ENCODE measurements at places on chromosomes 1 and 21.
A peak's percentile ranks its signal among the peaks of the same experiment; 100 is the strongest.

- H3K36me3 ChIP-seq: no peaks in the 10 kb centered on the region
- peak overlapping the region; percentile 5 for H3K27ac ChIP-seq
- H3K4me1 ChIP-seq: peaks cover 5% of the 10 kb centered on the region
These were observed 169.9 kb downstream of the LRRC7 start for GRCh38 chr1:69737527-69738185.

- H3K36me3 ChIP-seq: no peaks in the 10 kb centered on the region
- DNase-seq: no peak
- peaks cover 11% of the 10 kb centered on the region for H3K4me1 ChIP-seq
- no peak overlapping the region for H3K4me3 ChIP-seq
These were observed 290.2 kb downstream of the LRRC40 start for GRCh38 chr1:69914976-69915765.

GRCh38 chr21:41777951-41778815 lies 11.3 kb upstream of the RIPK4 start:
- peak; percentile 90 for DNase-seq
- H3K4me3 ChIP-seq: no peak overlapping the region
- H3K27me3 ChIP-seq: no peaks in the 10 kb centered on the region
- no peaks in the 10 kb centered on the region for H3K36me3 ChIP-seq
- H3K4me1 ChIP-seq: no peaks in the 10 kb centered on the region

GRCh38 chr1:21114431-21114830 lies 62.3 kb downstream of the EIF4G3 start:
- no peak overlapping the region for H3K27ac ChIP-seq
- H3K36me3 ChIP-seq: no peaks in the 10 kb centered on the region
- no peak overlapping the region for H3K4me3 ChIP-seq
- no peak for DNase-seq

GRCh38 chr1:167905182-167905581 lies 8.8 kb downstream of the ADCY10 start:
- DNase-seq: no peak
- H3K27ac ChIP-seq: no peak overlapping the region
- H3K4me1 ChIP-seq: no peaks in the 10 kb centered on the region
- no peaks in the 10 kb centered on the region for H3K36me3 ChIP-seq
- no peaks in the 10 kb centered on the region for H3K27me3 ChIP-seq

GRCh38 chr21:43922949-43923348 lies 57.9 kb downstream of the AGPAT3 start:
- no peaks in the 10 kb centered on the region for H3K4me1 ChIP-seq
- no peaks in the 10 kb centered on the region for H3K27me3 ChIP-seq
- H3K36me3 ChIP-seq: no peaks in the 10 kb centered on the region
- H3K27ac ChIP-seq: no peak overlapping the region

GRCh38 chr1:119209596-119210295 lies 69.3 kb upstream of the WARS2 start:
- no peaks in the 10 kb centered on the region for H3K27me3 ChIP-seq
- no peaks in the 10 kb centered on the region for H3K4me1 ChIP-seq
- H3K4me3 ChIP-seq: no peak overlapping the region
- DNase-seq: no peak
- no peak overlapping the region for H3K27ac ChIP-seq
- H3K36me3 ChIP-seq: no peaks in the 10 kb centered on the region

DNA sequence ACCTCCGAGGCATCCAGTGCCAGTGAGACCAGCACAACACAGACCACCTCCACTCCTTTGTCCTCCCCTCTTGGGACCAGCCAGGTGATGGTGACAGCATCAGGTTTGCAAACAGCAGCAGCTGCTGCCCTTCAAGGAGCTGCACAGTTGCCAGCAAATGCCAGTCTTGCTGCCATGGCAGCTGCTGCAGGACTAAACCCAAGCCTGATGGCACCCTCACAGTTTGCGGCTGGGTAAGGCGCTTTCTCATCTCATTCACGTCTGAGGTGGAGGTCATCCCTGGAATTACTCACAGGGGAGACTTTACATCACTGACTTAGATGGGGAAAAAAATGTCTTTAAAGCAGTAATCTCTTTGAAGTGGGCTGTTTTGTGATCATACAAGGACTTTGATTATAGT lies 106.3 kb downstream of the CD247 start:
- H3K27me3 ChIP-seq: no peaks in the 10 kb centered on the region
- H3K4me1 ChIP-seq: peaks cover 8% of the 10 kb centered on the region
- no peak for DNase-seq
- H3K4me3 ChIP-seq: no peak overlapping the region
- H3K27ac ChIP-seq: no peak overlapping the region

DNA sequence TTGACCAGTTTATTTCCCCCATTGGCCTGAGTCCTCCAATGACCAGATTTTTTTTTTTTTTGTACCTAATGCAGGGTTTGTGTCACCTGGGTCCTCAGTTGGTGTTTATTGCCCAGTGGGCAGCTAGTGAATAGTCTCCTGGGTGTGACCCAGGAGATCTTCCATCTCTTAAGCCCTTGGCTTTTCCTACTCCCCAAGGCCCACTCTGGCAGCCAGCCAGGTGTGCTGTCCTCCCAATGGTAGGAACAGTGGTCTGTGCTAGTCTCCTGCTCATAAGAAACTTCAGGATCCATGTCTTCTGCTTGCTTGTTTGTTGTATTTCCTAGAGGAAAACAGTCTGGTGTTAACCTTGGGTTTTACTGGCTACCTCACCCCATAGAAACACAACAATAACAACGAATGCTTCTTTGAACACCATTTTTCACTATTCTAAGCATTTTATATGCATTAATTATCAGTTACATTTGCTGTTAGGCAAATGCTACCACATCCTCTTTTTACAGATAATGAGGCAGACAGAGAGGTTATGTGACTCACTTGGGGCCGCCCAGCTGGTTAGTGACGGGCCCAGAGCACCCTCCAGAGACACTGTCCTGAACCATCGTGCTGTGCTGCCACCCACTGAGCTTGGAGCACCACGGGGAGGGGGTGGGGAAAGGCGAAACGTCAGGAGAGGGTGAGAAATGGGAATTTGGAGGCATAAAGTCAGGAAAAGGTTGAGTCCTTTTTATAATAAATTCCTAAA lies 107.5 kb downstream of the HIVEP3 start:
- no peak overlapping the region for H3K4me3 ChIP-seq
- no peak overlapping the region for H3K27ac ChIP-seq
- H3K36me3 ChIP-seq: no peaks in the 10 kb centered on the region
- H3K27me3 ChIP-seq: no peaks in the 10 kb centered on the region

GRCh38 chr1:64471218-64472039 lies 1.5 kb downstream of the CACHD1 start:
- DNase-seq: peak; percentile 29
- H3K4me3 ChIP-seq: peak overlapping the region; percentile 79
- H3K27ac ChIP-seq: no peak overlapping the region
- no peaks in the 10 kb centered on the region for H3K27me3 ChIP-seq
- no peaks in the 10 kb centered on the region for H3K36me3 ChIP-seq

DNA sequence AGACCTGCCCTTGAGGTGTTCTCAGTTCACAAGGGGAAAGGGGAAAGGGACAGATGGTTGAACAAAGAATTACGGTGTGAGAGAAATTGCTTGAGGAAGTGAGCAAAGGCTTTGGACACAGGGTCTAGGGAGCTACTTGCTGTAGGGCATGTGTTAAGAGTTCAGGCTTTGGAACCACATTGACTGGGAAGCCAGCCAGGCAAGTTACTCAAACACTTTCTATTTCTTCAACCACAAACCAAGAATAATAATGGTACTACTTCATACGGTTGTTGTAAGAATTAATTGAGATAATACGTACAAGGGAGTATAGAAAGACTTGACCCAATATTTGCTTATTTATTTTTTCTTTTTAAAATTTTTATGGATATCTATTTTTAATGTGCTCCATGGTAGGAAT lies 26.6 kb downstream of the AK4 start:
- peaks cover 16% of the 10 kb centered on the region for H3K4me1 ChIP-seq
- no peaks in the 10 kb centered on the region for H3K27me3 ChIP-seq

DNA sequence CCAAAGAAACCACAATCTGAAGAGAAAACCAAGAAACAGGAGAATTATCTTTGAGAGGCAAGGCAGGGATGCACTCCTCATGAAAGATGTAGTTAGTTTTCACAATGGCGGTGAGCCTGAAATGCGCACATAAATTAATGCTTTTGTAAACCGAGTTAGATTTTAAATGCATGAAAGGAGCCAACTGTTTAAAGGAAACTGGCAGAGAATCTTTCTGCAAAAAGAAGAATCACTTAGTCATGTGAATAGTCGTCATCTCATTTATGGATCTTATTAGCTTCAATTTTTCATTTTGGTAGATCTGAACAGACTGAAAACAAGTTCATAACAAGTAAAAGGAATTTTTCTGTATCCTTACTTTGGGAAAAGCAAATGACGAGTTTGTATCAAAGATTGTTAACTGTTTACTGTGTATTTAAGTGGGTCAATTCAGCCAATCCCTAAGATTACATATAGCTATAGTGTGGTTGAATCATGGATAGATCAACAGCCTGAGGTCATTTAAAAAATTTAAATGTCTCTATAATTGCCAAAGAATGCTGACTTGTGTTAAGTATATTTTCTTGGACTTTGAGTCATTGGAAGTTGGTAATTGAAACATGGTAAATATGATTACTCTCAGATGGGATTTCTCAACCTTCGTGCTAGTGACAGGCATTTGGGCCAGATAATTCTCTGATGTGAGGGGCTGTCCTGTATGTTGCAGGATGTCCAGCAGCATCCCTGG lies 226.6 kb upstream of the KAZN start:
- H3K4me3 ChIP-seq: no peak overlapping the region
- no peaks in the 10 kb centered on the region for H3K36me3 ChIP-seq
- no peak for DNase-seq
- no peaks in the 10 kb centered on the region for H3K27me3 ChIP-seq

- H3K27me3 ChIP-seq: no peaks in the 10 kb centered on the region
- peak overlapping the region; percentile 75 for H3K27ac ChIP-seq
- no peaks in the 10 kb centered on the region for H3K36me3 ChIP-seq
These were observed 8.7 kb upstream of the COL6A1 start for GRCh38 chr21:45972716-45973474.

- no peaks in the 10 kb centered on the region for H3K27me3 ChIP-seq
- H3K4me1 ChIP-seq: no peaks in the 10 kb centered on the region
These were observed 258.9 kb downstream of the PTBP2 start for GRCh38 chr1:96980448-96980847.

DNA sequence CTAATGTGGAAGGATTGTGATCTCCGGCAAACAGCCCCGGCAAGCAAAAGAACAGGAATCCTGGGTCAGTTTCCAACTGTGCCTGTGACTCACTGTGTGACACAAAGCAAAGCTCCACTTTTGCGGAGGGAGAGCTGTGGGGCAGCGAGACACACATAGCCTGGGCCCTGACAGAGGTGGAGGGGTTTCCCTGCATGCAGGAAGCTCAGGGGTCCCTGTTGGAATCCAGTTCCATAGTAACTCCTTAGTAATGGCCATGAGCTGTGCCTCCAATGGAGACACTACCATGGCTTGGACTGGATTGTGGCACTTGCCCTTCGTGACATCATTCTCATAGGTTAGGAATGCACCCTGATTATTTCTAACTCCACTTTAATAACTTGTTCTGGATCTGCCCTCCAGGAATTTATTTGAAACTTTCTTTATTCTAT lies 47.0 kb upstream of the ATF3 start:
- no peak for DNase-seq
- H3K36me3 ChIP-seq: no peaks in the 10 kb centered on the region
- H3K27ac ChIP-seq: no peak overlapping the region
- H3K4me3 ChIP-seq: no peak overlapping the region
- H3K27me3 ChIP-seq: no peaks in the 10 kb centered on the region
- peaks cover 6% of the 10 kb centered on the region for H3K4me1 ChIP-seq

DNA sequence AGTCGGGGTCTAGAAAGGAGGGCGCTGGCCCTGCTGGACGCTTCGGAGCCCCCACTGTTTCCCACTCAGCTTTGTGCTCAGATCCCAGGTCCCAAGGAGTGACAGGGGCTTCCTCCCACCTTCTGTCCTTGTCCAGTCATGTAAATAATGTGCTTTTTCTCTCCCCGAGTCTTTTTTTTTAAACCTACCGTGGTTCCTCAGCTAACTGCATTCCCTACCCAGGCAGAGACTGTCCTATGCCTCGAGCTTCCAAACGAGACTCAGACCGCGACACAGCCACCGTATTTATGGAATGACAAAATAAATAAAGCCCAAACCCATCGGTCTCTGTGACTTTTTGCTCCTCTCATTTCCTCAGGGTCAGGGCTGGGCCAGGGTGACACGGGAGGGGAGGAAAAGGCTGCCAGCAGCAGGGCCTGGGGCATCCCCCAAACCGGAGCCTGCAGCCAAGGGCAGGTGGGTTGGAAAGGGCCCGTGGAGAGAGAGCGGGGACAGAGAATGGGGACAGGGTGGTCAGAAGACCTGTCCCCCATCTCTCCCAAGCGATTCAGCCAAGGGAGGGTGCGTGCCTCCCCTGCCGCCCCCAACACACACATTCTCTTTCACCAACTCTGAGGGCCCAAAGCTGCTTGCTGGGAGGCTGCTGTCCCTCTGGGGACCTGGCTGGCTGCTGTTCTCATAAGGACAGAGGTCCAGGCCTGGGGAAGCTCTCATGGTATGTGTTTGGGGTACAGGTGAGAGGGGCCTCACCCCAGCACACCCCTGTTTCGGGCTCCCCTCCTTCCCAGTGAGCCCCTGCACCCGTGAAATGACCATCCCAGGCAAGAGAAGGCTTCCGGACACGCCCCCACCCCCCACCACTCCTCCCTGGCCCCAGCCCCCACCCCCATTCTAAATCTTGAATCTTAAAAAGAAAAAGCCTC lies 55.4 kb downstream of the KCNAB2 start:
- no peaks in the 10 kb centered on the region for H3K36me3 ChIP-seq
- H3K27ac ChIP-seq: no peak overlapping the region
- H3K27me3 ChIP-seq: no peaks in the 10 kb centered on the region
- H3K4me1 ChIP-seq: peaks cover 11% of the 10 kb centered on the region
- H3K4me3 ChIP-seq: no peak overlapping the region
- no peak for DNase-seq

DNA sequence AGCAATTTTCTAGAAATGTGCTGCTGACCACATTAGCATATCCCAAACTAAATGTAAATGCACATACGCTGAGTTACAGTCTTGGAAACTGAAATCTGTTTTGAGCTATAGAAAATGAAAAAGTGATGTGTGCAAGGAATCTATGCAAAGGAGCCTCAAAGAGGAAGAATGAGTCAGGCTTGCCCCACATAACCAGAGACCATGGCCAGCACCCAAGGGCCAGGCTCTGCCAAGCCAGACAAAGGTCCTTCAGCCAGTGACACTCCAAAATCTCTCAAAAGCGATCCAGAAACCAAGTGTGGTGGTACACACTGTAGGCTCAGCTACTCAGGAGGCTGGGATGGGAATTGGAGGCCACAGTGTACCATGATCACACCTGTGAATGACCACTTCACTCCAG lies 195.2 kb downstream of the TOMM20 start:
- no peaks in the 10 kb centered on the region for H3K4me1 ChIP-seq
- no peaks in the 10 kb centered on the region for H3K27me3 ChIP-seq
- no peaks in the 10 kb centered on the region for H3K36me3 ChIP-seq
- H3K27ac ChIP-seq: no peak overlapping the region

DNA sequence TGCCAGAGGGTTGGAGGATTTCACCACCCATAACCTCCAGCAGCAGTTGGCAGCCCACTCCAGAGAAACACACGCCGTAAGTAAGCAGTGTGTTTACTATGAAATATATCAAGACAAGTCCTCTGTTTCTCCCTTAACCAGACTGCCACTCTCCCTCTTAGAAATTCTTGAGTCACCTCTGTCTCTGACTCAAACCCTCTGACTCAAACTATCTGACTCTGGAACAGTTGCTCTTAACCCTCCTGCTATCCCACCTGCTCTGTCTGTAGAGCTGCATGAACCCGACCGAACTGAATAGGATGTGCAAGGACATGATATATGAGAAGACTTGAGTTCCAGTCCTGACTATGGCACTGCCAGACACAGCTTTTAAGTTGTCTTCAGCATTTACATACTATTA lies 14.1 kb downstream of the INPP5B start:
- no peaks in the 10 kb centered on the region for H3K27me3 ChIP-seq
- no peak for DNase-seq
- H3K27ac ChIP-seq: no peak overlapping the region
- H3K4me3 ChIP-seq: no peak overlapping the region
- H3K4me1 ChIP-seq: peaks cover 13% of the 10 kb centered on the region
